ENCODE measurements at places on chromosomes 11 and 22.
A peak's percentile ranks its signal among the peaks of the same experiment; 100 is the strongest.

- no peak for DNase-seq
Observed at GRCh38 chr22:39318507-39319283, 728 bp downstream of the RPL3 start.

DNA sequence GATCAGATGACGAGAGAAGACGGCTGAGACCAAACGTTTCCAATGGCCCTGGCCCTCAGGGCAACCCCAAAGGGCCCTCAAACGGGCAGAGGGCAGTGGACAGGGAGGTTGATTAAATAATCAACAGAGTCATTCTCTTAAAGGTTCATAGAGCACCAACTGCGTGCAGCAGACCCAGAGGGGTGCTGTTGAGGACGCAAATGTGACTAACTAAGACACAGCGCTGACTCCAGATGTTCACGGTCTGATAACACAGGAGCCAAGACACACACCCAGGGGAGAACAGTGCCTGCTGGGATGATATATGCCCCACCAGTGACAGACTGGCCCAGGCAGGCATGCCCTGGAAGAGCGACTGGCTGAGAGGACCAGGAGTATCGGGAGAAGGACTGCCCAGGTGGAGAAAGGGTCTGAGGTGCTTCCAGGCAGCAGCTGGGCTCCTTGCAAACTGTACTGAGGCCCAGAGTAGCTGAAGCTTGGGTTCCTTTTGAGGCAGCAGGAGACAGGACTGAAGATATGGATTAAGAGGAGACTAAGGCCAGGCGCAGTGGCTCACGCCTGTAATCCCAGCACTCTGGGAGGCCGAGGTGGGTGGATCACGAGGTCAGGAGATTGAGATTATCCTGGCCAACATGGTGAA is 7.7 kb downstream of the VWCE start:
- DNase-seq: no peak

DNA sequence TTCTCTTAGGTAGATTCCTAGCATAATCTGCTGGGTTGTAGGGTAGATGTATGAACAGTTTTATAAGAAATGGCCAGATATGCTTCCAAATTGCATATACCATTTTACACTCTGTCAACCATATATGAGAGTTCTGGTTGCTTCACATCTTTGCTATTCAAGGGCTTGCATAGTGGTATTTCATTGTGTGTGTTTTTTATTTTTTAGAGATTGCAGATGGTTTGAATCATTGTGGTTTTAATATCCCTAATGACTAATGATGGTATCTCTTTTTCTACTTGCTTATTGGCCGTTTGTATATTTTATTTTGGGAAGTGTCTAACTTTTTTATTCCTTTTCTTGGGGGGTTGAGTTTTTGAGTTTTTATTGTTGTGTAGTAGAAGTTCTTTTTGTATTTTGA is 26.9 kb downstream of the RNF214 start:
- no peak for DNase-seq

DNA sequence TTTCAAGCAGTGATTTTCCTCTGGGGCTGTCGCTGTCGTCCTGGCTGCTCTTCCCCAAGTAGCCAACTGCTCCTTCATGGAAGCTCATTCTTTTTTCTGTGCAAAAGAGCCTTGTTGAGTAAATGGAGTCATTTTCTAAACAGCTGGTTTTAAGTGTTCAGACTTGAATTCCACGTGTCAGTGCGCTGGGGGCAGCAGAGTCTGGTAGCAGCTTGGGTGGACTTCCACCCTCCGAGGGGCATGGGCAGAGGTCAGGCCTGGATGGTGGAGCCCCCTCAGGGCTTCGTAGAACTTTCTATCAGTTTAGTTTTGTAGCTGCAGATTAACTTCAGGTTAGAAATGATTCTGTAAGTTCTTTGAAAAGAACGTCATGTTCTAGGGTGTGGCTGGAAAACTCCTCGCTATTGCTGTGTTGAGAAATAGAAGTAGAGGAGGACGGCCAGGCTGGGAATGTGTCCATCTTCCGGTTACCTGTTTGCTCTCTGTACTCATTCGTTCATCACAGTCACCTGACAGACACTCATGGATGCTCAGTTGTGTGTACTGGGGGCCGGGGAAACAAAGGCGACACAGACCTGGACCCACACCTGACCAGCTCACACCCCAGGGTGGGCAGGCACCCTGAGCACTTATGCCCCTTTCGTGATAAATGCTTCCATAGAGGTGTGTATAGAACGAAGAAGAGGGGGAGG is 270.7 kb downstream of the TBC1D22A start:
- no peak for DNase-seq

DNA sequence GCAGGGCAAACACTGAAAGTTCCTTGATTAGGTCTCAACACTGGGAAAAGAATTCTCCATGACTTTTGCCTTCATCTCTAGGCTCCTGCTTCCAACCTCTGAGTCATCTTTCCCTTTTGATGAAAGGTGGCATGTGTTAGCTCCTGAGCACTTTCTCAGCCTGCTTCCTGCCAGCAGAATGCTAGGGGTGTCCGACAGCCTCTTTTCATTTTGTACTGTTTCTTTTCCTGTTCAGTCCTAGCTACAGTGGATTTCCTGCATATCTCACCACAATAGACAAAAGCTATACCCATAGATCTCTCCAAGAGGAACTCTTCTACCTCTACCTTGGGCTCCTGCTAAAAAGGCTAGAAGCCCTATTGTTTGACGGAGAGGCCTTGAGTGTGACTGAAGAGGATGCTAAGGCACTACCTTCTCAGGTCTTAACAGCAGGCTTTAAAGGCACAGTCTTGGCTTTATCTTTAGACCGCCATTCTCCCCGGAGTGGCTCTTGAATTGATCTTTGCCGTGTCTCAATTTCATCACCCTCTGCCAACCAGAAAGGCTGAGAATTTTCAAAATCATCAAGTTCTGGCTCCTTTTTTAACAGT is 145.5 kb downstream of the RBFOX2 start:
- no peak for DNase-seq

GRCh38 chr11:93517041-93517440 is 26.1 kb downstream of the SMCO4 start:
- peak; percentile 79 for DNase-seq

DNA sequence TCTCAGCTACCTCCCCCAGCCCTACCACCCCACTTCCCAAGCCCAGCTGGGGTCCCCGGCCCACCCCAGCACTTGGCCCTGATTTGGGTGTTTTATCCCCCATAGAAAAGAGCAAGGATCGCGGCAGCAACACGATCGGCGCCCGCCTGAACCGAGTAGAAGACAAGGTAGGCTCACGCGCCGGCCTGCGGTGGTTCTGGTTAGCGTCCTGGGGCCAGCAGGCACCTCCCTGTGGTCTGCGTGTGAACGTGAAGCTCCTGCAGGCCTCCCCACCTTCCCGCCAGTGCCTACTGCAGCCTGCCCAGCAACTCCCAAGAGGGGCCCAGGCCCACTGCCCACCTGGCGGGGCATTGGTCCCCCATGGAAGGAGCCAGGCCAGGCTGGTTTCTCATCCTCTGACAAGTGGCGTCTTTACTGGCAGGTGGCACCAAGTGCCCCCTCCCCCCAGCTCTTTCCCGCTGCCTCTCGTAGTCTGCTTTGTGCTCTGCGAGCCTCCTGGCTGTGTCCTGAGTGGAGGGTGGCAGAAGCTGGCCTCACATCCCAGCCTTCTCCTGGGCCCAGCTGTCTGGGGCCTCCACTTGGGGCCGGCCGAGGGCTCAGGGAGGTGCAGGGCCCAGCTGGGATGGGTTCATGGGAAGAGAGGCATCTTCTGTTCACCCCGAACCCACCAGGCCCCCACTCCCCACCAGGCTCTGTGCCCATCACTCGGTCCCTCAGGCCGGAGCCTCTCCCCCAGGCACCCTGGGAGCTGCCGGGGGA is 78.3 kb upstream of the KCNQ1OT1 start:
- DNase-seq: peak; percentile 62
